Fibroblast of skin of left quadriceps (primary cell): ENCODE measurements at places on chromosomes 2 and 18.

GRCh38 chr2:159265171-159265576, 21.3 kb downstream of the WDSUB1 start:
- DNase-seq = no peak

DNA sequence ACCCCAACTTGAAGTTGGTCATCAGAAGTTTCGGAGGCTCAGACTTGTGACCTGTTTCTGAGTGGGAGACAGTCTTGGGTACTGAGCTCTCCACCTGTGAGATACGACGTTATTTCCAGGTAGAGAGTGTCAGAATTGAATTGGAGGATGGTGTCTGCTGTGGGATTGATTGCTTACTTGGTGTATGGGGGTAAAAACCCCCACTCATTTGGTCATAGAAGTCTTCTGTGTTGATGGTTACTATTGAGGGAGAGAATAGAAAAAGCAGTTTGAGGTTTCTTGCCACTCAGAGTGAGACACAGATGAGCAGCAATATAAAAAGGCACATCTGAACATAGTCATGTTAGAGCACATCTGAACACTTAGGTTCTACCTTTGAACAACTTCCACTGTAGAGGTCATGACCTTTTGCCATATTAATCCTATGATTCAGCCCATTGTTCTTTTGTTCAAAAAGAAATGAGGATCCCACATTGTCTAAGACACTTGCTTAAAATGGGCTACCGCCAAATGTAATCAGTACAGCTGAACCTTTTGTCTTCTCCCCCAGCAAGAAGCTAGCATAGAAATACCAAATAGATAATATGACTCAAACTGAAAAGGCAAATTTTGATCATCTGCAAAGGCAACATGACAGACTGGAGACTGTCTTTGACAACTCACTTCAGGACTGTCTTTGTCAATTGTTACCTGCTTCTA, 73.3 kb downstream of the NAB1 start:
- no peak for DNase-seq

- DNase-seq = no peak
Measured at GRCh38 chr2:156455361-156455975, 19.3 kb downstream of the GPD2 start.

DNA sequence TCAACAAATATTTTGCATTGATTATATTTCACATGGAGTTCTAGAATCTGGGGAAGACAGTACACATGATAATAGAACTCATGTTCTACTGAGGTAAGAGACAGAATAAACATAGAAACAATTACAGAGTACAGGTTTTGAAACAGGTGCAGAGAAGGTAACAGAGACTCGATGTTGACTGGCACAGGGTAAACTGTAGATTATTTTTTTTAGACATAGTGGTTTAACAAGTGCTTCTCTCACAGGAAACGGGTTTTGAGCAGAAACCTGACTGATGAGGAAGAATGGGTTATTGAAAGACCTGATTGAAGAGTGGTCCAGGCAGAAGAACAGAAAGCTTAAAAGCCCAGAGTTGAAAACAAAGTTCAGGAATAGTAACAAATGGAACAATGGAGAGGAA, 1002.5 kb upstream of the FAM98A start:
- no peak for DNase-seq

GRCh38 chr2:232022718-232023117, 61.2 kb downstream of the DIS3L2 start:
- DNase-seq = no peak

GRCh38 chr2:218567797-218568189, 358 bp downstream of the USP37 start:
- no peak for DNase-seq
